ENCODE measurements at places on chromosomes 1 and 21.

DNA sequence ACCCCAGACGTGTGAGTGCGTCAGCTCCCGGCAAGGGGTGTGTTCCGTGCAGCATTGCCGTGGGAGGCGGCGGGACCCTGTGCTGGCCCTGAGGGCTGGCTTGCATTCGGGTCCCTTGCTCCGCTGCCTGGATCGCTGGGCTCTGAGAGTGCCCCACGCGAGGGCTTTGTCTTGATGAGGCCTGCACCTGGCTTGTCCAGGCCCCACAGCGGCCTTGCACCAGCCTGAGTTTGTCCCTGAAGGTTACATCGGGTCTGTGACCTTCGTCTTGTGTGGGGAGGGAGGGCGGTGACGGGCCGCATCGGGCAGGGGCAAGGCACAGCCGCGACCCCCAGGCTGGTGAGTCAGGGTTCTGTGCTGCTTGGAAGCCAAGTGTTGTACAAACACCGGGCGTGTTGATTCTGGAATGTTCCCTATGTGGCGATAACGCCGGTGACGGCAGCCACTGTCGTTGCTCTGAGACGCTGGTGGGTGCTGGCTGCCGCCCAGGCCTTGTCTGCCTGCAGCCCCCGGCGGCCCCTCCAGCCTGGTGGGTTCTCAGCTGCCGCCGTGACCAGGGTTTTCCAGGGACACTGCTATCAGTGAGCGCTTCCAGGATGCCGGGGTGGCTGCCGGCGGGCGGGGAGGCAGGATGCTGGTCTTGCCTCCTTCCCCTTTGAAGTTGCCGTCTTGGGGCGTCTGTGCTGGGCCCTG is 42.9 kb downstream of the SLX9 start:
- no peak for DNase-seq

GRCh38 chr21:34186109-34186719 is 112.8 kb downstream of the MRPS6 start:
- no peak for DNase-seq

DNA sequence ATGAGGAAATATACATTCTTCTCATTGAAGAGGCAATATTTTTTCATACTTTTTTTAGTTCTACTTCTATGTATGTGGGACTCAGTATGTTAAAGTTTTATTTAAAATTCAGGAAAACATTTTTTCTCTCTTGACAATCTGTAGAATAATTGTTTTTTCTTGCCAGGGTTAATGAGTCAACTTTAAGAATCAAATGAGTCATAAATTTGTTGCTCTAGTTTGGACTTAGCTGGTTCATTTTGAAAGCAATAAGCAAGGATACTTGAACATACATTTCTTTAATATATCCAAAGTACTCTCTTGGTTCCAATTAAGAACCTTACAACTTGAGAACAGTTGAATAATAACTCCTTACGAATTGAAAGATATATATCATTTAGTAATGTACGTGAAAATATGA is 1145.3 kb upstream of the B3GALT2 start:
- DNase-seq, result no peak

GRCh38 chr1:29392036-29392435 is 155.7 kb downstream of the PTPRU start:
- no peak for DNase-seq

GRCh38 chr21:40616377-40616704 is 230.6 kb downstream of the DSCAM start:
- no peak for DNase-seq

GRCh38 chr1:218904416-218904815 is 269.3 kb upstream of the LYPLAL1 start:
- no peak for DNase-seq

- no peak for DNase-seq
These were observed 67.8 kb downstream of the PTPRU start for GRCh38 chr1:29304025-29304684.

DNA sequence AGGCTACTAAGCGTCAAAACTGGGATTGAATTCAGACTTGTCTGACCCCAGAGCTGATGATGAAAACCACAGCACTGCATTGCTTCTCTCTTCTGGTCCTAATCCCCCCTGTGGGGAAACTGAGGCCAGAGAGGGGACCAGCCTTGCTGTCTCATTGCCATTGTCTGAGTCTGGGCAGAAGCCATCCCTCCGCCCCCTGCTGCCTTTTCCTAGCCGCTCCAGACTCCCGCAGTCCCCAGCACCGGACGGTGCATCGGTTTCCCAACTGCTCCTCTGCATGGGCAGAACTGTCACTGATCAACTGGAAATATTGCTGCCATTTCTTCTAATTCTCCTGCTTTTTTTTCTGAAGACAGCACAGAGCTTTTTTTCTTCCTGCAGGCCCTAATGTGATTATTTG is 157.4 kb downstream of the ACTL8 start:
- no peak for DNase-seq

- DNase-seq, result no peak
These were observed 18.1 kb downstream of the ZDHHC18 start for GRCh38 chr1:26844424-26845196.

DNA sequence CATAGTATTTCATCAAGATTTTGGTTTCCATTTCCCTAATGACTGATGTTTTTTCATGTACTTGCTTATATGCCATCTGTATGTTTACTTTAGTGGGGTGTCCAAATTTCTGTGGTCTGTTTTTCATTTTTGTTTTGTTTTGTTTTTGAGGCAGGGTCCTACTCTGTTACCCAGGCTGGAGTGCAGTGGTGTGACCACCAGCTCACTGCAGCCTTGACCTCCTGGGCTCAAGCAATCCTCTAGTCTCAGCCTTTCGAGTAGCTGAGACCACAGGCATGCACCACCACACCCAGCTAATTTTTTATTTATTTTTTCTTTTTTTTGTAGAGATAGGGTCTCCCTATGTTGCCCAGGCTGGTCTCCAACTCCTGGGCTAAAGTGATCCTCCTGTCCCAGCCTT is 378.0 kb upstream of the VAMP3 start:
- no peak for DNase-seq

DNA sequence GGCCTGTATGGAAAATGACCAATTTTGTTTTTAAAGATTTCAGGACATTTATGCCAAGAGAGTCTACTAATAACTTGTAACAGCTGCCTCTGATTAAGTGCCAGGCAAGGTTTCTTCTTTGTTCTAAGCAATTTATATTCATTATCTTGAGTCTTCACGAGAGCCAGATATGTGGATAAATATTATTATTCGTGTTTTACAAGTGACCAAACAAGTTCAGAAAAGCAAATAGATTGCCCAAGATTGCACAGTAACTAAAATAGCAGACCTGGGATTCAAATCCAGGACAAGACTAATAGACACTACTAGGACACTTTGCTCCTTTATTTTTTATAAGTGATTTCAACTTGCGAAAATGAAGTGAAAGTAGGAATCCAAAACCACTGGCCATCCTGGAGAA is 30.1 kb upstream of the DPT start:
- DNase-seq, result no peak

- no peak for DNase-seq
These were observed 116.5 kb upstream of the JUN start for GRCh38 chr1:58900396-58900795.

DNA sequence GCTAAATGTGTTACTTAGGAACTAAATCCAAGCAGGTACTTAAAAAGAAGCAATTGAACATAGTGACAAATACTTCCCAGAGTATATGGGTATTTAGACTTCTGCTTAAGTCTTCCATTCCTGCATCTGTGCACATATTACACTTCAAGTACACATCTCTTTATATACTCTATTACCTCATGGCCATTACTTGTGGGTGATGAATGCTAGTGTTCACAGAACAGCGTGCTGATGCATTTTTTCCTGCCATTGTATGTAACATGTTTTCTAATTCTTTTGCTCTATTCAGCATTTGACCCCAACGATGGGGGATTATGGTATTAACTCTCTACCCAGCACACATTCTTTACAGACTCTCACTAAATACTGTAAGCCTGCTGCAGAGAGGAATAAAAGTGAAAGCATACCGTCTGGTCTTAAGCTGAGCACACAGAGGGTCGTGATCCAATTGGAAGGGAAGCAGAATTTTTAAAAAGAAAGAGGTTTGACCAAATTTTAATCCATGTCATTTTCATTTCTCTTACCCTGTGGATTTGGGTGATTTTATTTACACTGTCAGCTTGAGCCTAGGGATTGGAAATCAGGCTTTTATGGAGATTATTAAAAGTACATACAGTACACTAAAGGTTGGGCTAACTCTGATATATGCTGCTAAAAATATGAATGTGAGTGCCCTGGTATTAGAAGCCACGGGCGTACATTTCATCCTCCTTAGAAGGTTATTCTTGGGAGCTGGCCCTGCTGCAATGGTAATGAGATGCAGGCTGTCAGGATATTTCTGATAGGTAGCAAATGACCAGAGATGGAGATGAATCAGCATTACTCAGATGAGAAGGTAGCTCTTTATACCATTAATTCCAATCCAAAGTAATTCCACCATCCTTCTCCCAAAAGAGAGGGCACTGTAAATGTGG is 95.5 kb upstream of the PROX1 start:
- DNase-seq, result no peak

GRCh38 chr1:206463911-206464310 is 6.4 kb upstream of the IKBKE start:
- DNase-seq, result no peak

DNA sequence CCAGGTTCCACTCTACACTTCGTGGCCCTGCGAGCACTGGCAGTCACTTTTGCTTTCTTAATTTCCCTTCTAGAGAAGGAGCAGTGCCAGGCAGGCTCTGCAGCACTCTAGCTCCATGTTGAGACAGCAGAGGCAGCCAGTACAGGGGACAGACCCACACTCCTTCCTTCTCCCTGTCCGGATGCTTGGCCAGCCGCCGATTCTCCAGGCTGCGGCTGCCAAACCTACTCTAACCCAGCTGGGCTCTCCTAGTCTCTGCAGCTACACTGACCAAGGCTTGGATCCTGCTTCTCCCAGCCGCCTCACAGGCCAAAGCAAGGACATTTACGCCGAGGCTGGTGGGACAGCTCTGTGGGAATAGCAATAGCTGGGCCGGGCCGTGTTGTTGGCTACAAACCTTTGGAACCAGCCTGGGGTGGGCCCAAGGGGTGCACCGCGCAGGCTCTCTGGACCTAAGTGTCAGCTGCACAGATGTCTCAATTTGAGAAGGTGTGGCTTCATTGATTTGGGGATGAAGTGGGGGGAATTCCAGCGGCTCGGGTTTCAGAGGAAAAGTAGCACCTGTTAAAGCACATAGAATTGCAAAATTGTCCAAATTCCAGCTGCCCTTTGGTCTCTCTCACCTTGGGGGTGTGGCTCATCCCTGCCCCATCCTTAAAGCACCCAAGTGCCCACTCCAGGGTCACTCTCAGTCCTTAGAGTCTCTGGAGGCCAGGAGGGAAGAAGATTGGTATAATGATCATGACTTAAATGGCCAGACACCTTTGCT is 3.2 kb downstream of the BARHL2 start:
- DNase-seq, result no peak
